ENCODE measurements at places on chromosomes 2 and 18.
A peak's percentile ranks its signal among the peaks of the same experiment; 100 is the strongest.

DNA sequence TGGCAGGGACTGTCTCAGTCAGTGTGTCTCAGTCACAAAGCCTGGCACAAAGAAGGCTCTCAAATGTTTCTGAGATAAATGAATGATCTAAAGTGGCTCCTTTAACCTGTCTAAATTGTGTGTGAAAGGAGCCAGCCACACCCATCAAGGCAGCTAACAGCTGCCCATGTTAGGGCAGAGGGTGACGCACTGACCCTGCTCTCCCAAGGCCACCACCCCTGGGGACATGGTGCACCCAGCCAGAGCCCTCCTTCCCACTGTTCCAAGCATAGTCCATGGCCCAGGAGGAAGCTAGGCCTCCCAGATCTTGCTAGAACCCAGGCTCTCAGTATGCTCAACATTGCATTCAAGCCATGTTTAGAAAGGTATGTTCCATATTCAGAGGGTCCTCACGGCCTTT lies 100.3 kb downstream of the KLHL29 start:
- no peak for DNase-seq

DNA sequence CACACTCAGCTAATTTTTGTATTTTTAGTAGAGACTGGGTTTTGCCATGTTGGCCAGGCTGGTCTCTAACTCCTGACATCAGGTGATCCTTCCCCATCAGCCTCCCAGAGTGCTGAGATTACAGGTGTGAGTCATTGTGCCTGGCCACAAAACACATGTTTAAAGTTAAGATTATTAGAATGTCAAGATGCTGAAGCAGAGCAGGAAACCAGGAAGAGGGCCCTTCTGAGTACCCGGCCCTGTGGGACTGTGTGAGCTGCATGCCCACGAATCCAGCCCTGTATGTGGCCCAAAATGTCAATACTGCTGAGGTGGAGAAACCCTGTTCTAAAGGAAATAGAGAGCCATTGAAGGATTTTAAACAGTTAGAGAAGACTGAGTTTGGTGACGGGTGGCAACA lies 31.0 kb upstream of the REV1 start:
- no peak for DNase-seq

- DNase-seq: peak; percentile 10
These were observed 18.3 kb downstream of the CLUL1 start for GRCh38 chr18:615092-615521.

DNA sequence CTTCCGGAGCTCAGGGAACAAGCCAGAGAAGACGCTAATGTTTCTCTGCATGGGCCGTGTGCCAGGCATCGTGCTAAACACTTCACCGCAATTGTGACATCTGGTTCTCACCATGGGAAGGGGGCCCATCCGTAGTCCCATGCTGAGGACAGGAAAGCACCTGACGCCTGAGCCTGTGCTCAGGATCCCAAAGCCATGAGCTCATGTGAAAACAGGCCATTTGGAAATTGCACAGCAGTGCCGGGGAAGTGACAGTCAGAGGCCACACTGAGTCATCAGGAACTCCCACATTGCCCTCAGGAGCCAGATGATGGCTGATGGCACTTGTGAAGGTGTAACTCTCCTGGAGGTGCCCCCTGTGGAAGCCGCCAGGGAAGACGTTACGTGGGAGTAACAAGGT lies 141.0 kb downstream of the INHBB start:
- DNase-seq: no peak

DNA sequence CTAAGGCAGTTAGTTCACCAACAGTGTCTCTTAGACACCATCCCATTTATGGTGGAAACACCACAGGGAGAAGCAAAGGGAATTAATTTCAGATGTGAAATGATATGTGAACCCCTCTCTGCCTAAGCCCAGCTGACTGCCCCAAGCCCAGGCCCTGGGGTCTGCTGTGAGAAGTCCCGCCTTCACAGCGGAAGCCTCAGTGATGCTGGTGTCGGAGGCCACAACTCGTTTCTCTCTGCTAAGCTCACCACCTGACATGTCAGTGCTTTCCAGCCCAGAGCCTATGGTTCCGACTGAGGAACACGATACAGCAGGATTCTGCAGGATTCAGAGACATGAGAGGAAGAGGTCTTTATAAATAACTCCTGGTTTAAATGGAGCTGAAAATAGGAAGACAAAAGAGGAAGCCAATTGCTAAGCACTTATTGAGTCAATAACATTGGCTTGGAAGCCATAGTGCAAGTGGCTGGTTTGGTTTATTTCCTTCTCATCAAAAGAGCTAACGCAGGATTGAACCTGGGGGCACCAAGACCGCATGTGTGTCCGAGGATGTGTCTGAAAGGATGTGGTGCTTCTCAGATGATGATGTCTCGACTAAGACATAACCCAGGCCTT lies 21.9 kb upstream of the LOXHD1 start:
- no peak for DNase-seq

DNA sequence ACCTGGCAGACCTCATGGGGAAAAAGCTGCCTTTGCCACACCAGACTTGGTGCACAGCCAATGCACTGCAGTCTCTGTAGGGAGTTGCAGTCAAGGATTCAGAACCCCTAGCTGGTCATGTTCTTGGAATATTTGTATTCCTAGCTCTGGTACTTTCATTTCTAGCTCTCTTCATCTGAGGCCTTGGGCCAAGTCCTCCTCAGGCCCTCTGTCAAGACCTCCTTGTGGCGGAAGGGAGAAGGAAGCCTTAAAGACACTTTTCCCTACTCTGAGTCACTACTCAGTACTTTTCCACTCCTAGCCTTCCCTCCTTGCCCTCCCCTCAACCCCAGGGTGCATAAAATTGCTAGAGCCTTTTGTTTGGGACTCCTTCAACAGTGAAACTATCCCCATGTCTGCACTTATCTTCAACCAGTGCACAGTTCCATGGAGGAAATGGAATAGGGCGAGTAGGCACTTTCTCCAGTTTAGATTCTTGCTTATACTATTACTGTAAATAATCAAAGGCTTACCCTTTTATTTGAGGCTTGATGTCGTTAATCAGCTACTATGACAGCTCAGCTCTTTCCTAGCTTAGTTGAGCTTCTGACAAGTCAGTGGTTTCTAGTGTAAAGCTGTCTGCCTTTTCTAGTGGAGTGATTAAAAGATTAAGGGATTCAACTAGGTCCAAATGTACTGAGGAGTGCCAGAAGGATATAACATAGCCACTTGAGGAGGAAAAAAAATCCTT lies 15.8 kb downstream of the M1AP start:
- DNase-seq: no peak

GRCh38 chr2:240170354-240170735 lies 29.9 kb upstream of the OTOS start:
- no peak for DNase-seq

- no peak for DNase-seq
These were observed 94.8 kb downstream of the GFPT1 start for GRCh38 chr2:69292256-69292655.

- no peak for DNase-seq
These were observed 446.0 kb upstream of the MEX3C start for GRCh38 chr18:51643483-51643882.

Data from CD4-positive, alpha-beta T cell treated with Interleukin-17A for 1 hour (primary cell).